NCI-H446 treated with DMSO at 0.1 percent for 48 hours (cell line): ENCODE measurements at places on chromosomes 4 and X.

DNA sequence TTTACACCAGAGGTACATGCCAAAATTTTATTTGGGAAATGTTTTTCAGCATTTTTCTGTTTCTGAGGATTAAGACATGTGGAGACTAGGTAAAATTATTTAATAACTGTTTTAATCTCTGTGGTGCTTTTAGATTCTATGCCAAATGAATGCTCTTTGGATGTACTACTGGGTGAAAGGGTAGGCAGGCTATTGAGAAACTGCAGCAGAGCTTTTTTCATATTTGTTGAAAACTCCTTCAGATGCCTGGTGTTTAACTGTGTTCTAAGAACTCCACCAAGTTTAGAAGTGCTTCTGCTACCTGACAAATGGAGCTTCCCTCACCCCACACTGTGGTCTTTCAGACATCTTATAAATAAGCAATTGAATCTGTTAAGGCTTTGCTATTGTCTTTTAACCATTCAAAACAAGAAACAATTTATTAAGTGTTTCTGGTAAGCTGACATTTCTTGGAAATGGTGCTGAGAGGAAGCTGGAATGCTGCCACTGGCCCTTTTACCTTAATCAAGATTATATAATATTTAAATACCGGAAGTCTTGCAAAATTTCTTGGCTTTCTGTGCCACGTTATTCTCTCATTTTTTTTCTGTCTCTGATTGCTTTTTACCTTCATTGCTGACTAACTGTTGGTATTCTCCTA is 51.2 kb upstream of the CYSLTR1 start:
- no peak for DNase-seq

DNA sequence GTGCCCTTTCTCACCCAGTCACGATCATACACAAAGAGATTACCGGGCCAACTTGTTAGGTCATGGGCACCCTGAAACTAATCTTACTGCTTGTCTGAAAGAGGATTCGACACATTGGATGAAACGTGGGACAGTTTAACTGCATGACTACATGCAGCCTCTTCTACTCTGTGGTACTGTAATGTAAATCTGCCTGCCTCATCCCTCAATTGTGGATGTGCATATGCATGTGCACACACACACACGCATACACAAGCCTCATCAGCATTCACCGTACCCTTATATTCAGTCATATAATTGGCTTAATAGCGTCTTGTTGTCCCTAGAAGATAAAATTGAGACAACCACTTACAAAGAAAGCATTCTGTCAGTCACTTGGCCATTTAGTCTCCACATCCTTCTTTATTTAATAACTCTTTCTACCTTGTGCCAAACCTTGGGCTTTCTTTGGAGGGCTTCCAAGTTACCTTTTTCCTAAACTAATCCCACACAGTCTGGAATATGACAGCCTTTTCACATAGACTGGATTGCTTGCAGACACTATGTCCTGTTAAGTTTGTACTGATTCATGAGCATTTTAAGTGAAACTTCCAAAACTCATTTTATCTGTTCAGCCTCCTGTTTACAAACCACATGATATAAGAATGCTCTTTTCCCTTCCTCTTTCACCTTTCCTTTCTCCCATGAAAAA is 132.9 kb downstream of the AFF2 start:
- DNase-seq: no peak

DNA sequence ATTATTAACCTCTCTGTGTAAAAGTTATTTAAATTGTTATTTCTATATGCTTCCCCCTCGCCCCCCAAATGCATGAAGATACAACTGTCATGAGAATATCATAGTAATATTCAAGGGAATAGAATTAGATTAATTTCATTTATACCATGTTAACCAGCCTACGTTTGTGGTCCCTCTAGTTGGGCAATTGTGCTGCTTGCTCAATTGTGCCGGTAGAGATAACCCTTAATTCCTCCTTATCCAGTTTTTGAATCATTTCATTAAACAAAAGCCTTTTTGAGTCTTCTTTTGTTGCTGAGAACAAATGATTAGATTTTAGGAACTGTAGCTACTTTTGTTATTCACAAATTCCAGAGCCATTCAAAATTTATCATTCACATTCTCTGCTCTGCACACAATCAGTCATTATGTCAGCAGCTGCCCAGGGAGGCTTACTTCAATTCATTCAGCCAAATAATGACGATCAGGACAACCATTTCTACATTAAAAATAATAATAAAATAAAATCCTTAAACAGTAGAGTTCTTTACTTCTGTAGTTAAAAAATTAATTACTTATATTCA is 98.1 kb downstream of the ADGRL3 start:
- DNase-seq: no peak

DNA sequence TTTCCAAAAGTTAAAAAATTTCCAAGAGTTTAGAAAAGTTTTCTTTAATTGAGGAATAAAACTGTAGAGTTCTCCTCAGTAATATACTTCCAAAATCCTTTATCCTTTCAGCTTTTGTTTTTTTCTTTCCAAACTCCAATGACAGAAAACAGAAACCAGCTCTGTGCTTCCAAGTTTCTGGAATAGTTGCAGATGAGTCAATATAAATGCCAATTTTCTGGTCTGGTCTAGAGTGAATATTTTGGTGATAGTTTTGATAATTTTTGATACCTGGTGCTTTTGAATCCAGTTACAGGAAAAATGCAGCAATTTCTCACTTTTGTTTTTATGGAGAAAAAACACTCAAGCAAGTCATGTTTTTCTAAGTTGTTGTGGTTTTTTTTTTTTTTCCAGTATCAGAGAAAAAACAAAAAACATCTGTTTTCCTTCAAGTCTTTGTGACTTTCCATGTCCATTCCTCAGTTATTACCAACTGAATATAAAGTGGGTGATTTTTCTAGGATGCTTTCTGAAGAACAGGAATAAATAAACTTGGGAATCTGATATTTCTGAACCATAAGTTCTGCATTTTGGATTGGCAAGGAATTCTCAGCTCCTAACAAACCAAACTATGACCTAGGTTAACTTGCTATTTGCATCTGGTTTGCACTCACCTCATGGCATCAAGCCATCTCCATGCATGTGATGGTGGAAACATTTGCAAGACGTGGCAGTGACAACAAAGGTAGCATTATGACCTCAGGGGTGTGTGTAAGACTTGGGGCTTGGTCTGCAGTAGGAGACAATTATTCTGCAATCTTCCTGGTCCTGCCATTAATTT is 139.1 kb downstream of the VEGFC start:
- no peak for DNase-seq

DNA sequence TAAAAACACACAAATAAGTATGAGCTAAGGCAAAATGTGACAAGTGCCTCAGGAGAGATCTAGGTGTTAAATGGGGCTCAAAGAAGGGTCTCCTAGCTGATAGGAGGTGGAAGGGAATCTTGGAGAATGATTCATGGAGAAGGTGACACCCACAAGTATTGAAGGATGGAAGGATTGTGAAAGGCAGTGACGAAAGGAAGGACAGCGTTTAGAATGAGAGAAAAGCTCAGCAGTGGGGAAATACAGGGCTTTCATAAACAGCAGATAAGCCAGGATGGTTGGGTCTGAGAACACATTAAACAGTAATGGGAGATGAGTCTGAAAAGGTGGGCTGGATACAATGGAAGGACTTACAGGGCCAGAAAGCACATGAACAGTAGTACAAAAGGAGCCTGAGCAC is 11.5 kb downstream of the ANXA5 start:
- DNase-seq: no peak

- DNase-seq: no peak
Measured at GRCh38 chr4:108334031-108334430, 165.3 kb upstream of the LEF1 start.

DNA sequence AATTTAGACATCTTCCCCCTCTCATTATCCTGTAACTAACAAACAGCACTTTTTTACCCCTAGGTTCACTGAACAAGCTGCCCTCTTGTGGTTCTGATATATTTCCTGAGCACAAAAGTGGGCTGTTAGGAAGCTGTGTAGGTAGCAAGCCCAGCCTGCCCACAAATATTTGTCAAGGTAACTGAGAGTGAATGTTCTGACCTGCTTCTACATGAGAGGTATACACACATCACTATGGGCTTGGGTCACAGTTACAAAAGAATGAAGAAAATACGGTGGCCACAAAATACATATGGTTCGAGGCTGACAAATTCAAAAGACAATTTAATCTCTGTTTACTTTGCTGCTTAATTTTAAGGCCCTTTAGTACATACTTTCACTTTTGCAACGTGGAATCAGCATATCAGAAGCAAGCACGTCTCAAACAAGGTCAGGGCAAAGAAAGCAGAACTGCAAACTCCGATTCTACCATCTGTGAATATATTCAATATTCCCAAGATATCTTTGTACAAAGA is 78.7 kb downstream of the RBM47 start:
- no peak for DNase-seq

- DNase-seq: no peak
Measured at GRCh38 chr4:184370711-184371389, 103.5 kb downstream of the IRF2 start.

- DNase-seq: no peak
Measured at GRCh38 chr4:186158021-186158813, 33.1 kb upstream of the CYP4V2 start.

GRCh38 chr4:30429813-30430761 is 290.1 kb upstream of the PCDH7 start:
- peak; percentile 3 for DNase-seq

DNA sequence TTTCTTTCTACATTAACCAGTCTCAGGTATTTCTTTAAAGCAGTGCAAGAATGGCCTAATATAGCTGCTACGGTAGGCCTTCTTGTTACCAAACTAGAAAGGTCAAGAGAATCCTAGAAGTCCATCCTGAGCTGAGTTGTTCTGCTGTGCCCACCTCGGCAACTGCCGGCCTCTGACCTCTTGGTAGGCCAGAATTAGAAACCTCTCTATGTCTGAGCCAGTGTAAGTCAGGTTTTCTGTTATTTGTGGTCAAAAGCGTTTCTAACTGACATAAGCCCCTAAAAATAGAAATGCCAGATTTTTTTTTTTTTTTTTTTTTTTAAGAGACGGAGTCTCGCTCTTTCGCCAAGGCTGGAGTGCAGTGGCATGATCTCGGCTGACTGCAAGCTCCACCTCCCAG is 43.1 kb downstream of the SOWAHB start:
- DNase-seq: no peak

DNA sequence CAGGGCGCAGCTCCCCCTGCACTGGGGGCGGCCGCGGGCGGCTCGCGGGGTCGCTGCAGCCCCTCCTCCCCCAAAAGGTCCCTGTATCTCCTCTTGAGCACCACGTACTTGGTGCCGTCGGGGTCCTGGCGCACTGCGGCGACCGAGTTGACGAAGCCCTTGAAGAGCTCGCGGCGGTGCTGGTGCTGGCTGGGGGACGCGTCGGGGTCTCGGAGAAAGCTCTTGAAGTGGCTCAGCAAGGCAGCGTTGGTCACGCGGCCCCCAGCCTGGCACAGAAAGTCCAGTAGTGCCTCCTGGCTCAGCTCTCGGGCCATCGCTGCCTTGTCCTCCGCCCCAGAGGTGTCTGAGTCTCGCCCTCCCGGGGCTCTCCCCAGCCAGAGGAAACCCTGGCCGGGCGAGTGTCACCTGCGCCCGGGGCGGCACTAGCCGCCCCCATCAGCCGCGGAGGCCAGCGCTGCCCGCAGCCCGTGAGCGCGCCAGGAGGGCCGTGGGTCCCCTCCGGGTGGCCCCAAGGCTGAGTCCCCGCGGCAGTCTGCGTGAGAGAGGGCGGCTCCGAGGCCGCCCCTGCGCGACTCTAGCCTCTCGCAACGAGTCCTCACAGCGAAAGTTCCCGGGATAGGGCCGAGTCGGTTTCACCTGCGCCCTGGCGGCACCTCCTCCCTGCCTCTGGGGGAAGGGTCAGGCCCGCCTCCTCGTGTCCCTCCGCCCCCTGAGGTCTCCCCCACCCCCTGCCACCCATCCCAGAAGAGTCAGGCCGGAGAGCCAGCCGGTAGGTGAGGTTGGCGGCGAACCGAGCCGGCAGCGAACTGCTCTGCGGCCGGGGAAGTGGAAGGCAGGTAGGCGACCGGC is at the start of gene SOWAHB:
Gene SOWAHB, minus strand, starts transcription at position 609 of the 849 bp plus-strand sequence. Its CDS starts 295 bp downstream, at position 314.
- no peak for DNase-seq

- no peak for DNase-seq
Measured at GRCh38 chr4:74408639-74409038, 36.3 kb upstream of the AREG start.

GRCh38 chrX:47198026-47198686 is 4.5 kb downstream of the UBA1 start:
- no peak for DNase-seq

GRCh38 chrX:28626515-28626914 is 39.3 kb downstream of the IL1RAPL1 start:
- DNase-seq: no peak

- no peak for DNase-seq
Measured at GRCh38 chrX:48945517-48946348, 11.7 kb downstream of the OTUD5 start.

DNA sequence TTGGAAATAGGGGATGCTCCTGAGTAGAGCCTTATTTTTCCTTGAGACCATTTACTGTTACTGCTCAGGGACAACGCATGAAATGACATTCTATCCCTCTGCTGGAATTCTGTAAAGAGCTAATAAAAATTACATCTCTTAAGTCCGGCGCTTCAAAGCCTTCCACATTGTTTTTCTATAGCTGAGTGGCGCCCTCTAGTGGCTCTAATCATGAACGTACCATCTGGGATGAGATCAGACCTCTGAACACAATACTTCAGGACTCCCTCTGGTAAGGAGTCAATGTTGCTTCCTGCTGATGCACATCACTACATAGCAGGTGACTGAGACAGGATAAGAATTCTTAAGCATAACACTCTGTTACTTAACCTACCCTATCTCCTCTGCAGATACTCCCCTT is 6.0 kb downstream of the HMGN5 start:
- peak; percentile 2 for DNase-seq

DNA sequence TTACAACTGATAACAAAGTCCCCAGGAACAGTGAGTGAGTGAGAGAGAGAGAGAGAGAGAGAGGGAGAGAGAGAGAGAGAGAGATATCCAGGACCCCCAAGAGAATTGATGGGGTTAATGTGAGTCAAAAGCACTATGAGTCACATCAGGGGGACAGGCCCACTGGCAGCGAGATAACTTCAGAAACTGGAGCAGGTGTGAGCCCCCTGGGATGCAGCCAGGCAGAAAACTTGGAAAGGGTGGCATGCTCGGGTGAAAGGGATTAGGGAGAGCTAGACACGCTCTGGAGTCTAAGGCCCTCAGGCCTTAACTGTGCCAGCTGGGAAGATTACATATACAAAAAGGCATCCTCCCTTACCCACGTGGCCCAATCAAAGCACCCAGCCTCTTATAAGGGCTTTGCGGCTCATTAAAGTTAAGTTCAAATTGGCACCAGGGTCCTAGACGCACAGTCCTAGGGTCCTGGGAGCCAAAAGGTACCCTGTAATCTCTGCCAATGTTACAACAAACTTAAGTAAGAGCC is 841 bp downstream of the ACOT9 start:
- peak; percentile 2 for DNase-seq

- DNase-seq: no peak
Measured at GRCh38 chr4:100189820-100190642, at the start of gene DDIT4L. Gene DDIT4L (minus strand): TSS chr4:100190468. CDS start chr4:100189983, 485 bp downstream.

GRCh38 chr4:17232566-17233253 is 279.2 kb downstream of the QDPR start:
- no peak for DNase-seq

- no peak for DNase-seq
Measured at GRCh38 chr4:26583538-26583864, 383 bp upstream of the TBC1D19 start.
